ENCODE measurements at places on chromosomes 16 and 17.

DNA sequence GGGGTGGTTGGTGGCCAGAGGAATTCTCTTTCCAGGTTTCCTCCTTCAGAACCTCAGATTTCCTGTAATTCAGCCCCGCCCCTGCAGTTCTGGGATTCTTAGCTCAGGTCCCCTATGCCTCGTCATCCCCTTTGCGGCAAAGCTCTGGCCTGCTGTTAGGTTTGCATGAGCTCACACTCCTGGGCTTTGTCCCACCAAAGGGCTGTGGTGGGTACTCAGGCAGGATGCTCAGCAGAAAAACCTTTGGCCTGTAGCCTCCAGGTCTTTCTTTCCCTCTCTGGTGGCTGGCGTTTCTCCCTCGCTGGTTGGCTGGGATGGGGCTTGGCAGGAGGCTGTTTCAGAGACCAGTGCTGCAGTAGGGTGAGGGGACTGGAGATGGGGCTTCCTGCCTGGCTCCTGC lies 9.6 kb upstream of the PLEKHG4 start:
- no peak for DNase-seq

DNA sequence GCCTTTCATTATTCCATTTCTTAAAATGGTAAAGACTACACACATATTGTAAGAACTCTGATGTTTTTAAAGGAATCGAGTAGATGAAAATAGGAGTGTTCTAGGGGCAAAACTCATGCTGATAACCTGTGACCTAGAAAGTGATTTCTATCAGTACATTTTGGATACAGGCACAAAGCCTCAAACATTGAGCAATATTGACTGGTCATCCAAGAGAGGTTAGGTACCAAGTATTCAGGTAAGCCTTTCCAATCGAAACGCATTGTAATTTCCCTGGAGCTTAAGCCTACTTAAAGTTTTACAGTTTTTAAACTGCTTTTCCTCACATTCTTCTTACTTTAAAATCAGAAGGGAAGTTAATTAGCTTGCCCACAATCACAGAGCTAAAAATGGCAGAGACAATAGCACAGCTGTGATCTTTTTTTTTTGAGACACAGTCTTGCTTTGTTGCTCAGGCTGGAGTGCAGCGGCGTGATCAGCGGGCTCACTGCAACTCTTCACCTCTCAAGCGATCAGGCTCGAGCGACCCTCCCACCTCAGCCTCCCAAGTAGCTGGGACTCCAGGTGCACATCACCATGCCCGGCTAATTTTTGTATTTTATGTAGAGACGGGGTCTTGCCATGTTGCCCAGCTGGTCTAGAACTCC lies 3.3 kb downstream of the GOT2 start:
- DNase-seq: no peak

DNA sequence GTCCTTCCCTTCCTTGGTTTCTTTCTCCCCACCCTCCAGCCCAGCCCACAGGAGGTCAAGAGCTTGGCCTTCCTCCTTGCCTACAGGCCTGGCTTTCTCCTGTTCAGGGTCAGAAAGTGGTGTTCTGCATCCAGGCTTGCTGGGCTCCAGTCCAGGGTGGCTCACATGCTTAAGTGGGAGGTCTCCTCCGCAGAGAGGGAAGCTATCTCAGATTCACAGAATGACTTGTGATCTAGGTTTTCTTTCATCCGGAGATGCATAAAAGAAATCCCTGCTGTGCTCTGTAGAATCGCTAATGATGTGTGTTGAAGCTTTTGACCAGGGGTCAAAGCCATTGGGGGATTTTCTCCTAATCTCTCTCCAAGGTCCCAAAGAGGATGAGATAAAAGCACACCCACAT lies 382.3 kb upstream of the EEF2KMT start:
- no peak for DNase-seq

GRCh38 chr17:79533116-79533515 lies 77.7 kb downstream of the RBFOX3 start:
- DNase-seq: no peak

DNA sequence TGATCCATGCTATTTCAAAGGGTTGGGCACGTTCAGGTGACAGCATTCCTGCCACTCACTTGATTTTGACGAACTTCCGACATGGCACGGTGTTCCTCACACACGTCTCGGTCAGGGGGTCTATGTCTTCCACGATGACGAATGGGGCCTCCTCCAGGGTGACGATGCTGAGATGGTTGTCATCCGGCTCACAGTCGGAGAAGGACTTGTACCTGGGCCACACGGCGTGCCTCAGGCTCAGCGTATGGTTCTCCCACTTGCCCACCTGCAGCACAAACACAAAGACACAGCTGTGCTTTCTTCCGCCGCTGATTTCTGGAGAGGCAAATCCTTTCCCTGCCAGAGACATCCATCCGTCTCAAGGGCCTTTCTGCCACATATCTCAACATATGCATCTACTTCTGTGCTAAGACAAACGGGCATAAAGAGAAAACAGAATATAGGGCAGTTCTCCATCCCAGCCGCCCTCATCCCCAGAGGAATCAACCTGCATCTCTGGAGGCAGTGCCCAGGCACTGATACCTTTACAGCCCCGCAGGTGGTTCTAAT lies 332.5 kb downstream of the GRIN2A start:
- no peak for DNase-seq

- DNase-seq: no peak
Observed at GRCh38 chr16:47928008-47928407, 227.8 kb downstream of the ABCC12 start.

DNA sequence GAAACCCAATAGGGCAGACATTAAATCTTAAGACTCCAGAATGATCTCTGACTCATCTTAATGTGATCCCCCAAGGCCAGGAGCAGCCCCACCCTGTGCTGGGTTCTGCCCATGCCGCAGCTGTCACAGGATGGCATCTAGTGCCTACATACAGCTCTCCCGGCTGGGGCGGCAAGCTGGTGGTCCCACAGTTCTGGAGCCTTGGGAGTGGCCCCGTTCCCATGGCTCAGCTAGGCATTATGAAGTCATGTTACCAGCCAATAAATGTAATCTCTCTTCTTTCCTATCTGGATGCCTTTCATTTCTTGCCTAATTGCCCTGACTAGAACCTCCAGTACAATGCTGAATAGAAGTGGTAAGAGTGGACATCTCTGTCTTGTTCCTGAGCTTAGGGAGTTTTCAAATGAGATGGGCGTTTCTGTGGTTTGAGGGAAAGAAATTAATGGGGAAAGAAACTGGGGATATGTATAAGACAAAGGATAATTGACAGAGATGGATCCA lies 95.7 kb upstream of the DNAH17 start:
- DNase-seq: no peak

GRCh38 chr16:85231959-85232358 lies 119.7 kb upstream of the CIBAR2 start:
- peak; percentile 17 for DNase-seq

GRCh38 chr17:32732900-32733299 lies 144.0 kb downstream of the MYO1D start:
- no peak for DNase-seq

DNA sequence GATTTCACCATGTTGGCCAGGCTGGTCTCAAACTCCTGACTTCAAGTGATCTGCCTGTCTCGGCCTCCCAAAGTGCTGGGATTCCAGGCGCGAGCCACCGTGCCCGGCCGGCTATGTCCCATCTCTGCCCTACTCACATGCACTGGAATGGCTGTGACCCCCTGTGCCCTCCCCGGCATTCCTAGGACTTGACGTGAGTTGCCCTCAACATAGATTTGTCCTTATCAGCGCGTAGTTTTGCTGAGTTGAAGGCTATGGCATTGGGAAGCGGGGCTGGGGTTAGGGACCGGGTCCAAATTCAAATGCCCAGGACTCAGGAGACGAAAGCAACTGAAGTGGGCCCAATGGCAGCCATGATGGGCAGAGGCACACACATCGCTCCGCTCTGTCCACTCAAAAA lies 5.8 kb downstream of the UNC13D start:
- no peak for DNase-seq

DNA sequence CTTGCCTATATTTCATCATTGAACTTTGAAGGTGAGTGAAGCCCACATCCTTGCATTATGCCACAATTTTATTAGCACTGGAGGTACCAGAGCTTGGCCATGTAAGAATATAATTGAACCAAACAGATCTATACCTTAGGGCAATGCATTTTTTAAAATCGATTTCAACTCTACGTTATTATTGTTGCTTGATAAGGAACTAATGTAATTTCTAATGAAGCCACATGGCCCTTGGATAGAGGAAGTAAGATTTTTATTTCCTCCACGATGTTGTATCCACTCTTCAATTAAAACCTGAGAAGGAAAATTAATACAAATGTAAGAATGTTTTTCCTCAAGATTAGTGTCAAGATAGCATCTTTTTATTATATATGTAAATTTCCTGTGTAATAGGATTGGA lies 370.0 kb upstream of the EEF2KMT start:
- DNase-seq: no peak

DNA sequence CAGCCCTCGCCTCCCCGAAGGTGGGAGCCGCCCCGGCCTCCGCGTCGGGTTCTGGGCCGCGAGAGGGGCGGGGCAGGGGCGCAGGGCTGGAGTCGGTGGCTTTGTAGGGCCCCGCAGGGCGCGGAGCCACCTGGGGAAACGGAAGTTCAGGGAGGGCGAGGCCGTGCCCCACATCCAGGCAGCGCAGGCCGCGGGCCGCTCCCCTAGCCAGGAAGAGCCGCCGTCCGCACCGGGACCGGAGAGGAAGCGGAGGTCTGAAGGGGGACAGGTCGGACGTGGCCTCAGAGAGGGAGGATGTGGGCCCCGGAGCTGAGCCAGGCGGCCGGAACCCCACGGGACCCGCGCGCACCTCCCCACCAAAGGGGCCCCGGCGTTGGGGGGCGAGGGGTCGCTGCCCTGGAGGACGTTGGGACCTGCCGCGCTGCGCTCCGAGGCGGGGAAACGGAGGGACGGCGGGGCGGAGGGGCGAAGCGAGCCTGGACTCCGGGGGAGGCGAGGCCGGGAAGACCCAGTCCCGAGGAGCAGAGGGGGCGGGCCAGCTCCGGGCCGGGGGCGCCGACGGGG lies 482 bp upstream of the SLC16A3 start:
- DNase-seq: no peak

- no peak for DNase-seq
Observed at GRCh38 chr17:64777415-64778239, 115.5 kb upstream of the SMURF2 start.

- DNase-seq: no peak
Observed at GRCh38 chr16:27803775-27804549, 254.0 kb downstream of the KATNIP start.

DNA sequence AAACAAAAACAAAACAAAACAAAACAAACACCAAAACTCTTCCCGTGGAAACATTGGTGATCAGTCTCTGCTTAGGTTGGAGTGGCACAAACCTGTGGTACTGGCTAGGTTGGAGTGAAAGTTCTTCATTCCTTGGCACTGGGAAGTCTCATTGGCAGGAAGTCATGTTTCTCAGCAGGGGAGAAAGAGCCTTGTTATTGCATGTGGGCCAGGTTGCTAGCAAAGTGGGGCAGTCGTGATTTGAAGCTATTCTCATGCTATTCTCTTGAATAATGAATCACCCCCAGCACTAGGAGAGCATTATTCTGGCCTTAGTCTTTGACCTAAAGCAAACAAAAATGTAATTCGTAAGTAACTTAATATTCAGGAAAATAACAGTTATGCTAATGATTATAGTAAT lies 24.3 kb upstream of the B4GALNT2 start:
- DNase-seq: peak; percentile 57

DNA sequence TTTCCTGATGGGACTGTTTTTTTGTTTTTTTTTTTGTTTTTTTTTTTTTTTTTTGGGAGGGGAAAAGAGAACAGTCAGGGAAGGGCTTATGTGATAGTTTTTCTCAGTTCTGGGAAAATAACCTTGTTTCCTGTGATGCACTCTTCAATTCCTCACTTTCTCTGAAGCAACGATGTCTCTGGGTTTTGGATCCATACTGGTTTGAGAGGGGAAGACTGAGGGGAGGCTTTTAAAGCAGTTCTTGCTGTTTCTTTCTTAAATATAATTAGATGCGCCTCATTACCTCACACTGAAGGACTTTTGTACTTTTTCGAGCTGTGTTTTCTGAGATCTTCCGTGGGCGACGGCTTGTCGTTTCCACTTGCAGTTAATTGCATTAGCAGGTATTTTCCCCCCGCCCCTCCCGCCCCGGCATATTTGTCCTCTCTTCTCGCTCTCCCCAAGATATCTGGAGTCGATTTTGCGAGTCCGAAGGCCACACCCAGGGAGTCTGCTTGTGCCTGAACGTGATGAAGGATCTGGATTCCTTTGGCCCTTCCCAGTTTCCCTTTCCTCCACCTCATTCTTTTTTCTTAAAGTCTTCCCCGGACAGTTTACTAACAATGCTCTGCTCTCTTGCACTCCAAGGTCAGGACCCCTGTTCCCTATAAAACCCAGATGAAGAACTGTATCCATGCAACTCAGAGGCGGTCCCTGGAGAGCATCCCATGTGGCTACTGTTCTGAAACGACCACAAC lies 125.2 kb upstream of the ZFHX3 start:
- no peak for DNase-seq

- no peak for DNase-seq
Observed at GRCh38 chr17:45992175-45992574, 6.9 kb upstream of the STH start.

All from T1000 (cell line).